Mucosa of gallbladder (tissue), 1 donor: ENCODE measurements at places on chromosomes 2 and 18. TPM values are rescaled to one million over a fixed set of nuclear protein-coding genes. Genes with fewer than 3 reads are reported as not detected.
A peak's percentile ranks its signal among the peaks of the same experiment; 100 is the strongest.

DNA sequence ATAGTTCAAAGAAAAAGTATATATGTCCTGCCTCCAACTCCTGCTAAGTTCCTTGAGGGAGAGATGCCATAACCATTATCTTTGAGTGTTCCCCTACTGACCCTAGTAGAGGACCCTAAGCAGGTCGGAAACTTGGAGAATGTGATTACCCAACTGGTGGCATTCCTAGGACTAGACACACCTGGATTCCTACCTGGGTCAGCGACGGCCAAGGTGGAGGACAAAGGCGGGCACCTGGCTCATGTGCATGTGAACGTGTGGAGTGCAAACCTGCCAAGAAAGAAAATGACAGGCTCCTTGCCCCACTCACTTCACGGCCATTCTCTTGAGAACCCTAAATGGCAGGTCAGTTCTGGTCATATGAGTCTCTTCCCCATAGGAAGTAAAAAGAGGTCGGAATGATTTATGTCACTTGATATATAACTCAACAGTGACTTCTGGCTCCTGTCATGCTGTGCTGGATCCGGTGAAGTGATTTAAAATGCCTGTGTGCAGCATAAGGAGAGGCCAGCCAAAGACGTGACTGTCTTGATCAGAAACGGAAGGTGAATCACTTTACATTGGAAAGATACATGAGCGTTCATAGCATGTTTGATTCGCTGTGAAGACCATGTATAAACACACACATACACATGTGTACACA lies 371.6 kb downstream of the EIPR1 start:
- no peak for DNase-seq

- no peak for DNase-seq
Measured at GRCh38 chr2:224284134-224284946, 117.6 kb downstream of the FAM124B start.

DNA sequence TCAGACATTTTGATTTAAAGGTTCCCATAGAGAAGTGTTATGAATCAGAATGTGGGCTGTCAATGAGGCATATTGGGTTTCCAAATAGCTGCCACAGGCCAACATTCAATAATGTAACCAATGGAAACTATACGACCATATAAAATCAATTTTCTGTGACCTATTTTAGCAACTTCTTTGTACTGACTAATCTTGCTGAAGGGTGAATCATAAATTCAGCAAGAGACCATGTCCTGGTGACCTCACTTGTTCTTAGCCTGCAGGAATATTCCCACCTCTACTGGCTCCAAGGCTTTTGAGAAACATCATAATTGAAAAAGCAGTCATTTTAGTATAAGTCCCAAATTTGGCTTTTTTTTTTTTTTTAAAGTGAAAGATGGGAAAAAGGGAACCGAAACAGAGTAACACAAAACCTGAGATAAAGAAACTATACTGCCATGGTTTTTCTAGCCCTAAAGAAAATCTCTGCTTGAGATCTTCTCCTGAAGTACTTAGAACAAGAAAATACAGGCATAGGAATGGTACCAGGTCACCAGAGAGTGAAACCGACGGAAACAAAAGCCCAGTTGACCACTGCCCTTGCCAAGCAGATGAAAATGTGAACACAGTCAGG lies 32.1 kb downstream of the PLEKHM3 start:
- DNase-seq: no peak

GRCh38 chr2:42052702-42053481 lies 5.1 kb downstream of the PKDCC start:
- peak; percentile 53 for DNase-seq

DNA sequence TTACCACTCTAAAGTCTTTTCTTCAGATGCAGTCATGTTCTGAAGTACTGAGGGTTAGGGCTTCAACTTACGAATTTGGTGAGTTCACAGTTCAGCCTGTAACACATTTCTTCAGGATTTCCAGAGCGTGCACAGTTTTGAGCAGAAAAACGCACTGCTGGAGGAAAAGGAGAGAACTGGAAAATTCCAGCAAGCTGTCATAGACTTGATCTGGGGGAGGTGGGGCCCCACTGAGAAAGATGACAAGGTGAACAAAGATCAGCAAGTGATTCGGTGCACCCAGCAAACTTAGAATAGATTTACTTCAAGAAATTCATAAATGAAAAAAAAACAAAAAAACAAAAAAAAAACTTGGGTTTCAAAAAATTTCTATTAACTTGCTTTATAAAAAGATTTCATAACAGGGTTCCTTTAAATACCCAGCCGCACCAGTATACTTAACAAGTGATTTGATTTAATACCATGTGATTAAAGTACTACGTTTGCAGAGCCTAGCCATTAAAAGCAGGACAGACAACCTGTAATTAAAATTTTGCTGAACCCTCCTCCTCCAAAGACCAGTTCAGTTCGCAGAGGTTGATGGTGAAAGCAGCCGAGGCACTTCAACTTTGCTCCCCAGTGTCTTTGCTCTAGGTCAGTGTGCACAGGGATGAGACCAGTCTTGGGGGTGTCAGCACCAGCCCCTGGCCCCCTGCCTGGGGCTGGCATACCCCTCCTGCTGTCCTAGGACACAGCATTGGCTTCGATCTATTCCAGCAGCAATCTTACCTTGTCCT lies 30.5 kb downstream of the CTIF start:
- no peak for DNase-seq

DNA sequence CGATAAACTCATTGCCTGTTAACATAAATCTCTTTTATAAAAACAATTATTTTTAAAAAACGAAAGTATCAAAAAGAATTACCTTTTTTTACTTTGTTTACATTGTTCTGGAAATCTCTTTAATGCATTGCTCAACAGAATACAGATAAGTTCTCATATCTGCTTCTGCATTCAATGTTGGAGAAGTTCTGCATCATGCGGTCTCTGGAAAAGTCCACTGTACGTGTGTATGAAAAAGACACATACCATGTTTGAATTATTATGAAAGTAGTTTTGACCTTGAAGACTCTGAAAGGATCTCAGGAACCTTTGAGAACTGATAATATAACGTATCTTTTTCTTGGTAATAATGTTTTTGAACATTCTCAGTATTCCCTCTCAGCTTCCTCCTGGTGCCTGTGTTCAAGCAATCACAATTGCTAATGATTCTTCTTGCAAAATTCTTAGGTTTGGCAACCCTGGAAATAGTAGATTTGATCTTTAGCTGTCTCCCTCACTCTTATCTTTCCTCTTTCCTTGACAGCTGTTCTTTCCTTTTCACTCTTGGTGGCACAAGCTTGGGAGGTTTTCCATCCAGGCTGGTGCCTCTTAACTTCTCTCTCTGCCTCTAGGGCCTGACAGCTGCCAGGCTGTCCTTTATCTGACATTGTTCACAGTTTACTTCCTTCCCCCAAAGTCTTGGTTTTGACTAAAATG lies 12.4 kb upstream of the IL1R1 start:
- DNase-seq: no peak

GRCh38 chr2:5592916-5593315 lies 99.3 kb upstream of the SOX11 start:
- no peak for DNase-seq

- no peak for DNase-seq
Measured at GRCh38 chr2:195251214-195251613, 405.8 kb upstream of the SLC39A10 start.

- DNase-seq: no peak
Measured at GRCh38 chr2:69203166-69203985, 183.7 kb downstream of the GFPT1 start.

DNA sequence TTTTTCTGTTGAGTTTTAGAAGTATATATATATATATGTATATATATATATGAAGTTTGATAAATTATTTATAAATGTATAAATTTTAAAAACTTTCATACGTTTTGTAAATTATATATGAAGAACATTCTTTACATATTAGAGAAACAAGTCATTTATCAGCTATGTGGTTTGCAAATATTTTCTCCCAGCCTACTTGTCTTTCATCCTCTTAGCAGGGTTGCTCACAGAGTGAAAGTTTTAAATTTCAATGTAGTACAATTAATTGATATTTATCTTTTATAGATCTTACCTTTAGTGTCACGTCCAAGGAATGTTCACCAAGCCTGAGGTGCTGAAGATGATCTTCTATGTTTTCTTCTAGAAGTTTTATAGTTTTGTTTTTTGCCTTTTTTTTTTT lies 78.3 kb upstream of the HS6ST1 start:
- no peak for DNase-seq

DNA sequence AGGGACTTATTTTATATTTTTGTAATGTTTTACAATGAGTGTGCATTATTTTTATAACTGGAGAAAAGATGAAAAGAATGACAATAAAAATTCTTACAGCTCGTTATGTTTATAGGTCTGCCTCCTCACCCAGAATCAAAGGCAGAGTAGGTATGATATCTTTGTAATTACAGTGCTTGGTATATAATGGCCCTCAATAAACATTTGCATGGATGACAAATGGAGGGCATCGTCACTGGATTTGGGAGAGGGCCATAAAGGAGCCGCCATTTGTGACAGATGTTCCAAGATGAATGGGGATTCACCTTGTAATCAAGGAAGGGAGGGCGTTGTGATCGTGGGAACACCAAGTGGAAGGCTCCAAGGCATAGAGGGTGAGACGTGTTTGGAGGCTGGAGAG lies 22.6 kb upstream of the GIGYF2 start:
- DNase-seq: no peak

DNA sequence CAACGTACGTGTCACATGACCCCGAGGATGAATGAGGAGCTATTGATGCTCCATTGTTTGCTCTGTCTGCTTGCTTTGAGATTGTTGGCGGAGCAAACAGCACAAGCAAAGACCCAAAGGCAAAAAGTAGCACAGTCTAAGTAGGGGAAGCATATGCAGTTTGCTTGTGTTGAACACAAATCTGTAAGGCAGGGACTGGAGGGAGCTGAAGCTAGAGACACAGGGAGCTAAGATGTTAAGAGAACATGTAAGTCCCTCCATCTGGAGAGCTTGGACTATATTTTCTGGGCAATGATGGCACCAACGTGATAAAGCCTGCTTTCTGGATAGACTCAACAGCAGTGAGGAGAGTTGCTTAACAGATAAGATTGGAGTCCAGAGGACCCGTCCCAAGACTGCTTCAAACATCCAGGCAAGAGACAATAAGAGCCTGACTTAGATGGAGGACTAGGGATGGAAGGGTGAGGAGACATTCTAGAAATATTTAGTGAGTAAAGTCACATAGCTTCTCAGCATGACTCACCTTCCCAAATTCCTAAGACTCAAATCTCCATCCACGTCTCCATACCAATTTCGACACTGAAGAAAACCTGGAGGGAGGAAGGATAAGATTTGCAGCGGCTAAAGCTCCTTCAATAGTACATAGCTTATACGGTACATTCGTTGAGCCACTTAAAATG lies 88.1 kb upstream of the KLF7 start:
- no peak for DNase-seq

DNA sequence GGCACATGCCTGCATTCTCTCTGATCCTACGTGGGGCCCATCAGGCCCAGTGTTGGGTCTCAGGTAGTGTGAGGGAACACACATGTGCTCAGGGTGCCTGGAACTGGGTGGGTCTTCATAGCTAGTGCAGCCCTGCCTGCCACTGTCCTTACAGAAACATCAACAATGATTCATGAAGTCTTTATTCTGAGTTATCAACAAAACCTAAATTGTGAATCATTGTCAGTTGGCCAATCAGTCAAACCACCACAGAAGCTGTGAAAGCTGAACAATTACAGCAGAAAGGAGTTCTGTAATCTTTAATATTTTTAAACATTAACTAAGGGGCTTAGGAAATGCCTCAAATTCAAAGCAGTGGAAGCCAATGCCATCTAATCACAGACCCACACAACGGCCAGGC lies 82.8 kb upstream of the ZNF521 start:
- no peak for DNase-seq

DNA sequence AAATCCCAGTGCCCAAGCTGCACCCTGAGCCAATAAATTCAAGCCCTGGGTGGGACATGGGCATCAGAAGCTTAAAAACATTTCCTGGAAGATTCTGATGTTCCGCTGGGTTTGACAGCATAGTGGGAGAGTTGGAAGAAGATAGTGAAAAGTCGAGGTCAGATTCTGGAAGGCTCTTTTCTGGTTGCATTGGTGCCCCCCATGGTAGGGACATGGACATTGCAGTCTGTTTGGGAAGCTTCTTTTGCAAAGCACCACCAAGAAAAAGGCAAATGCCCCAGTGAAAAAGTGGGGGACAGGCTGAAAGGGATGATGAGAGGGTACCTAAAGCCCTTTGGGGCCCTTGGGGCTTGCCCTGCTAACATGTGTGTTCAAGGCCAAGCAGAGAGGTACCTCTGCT lies 21.0 kb downstream of the MERTK start:
- no peak for DNase-seq

Gene MROH2A
- total RNA-seq: 1.2 TPM

Gene CAVIN2
- total RNA-seq: 138 TPM

Gene HOXD8
- total RNA-seq: 1.7 TPM

Gene B3GNT7
- 281 TPM for total RNA-seq

Gene PCARE
- not detected for total RNA-seq

Gene CCDC85A
- total RNA-seq: 1.8 TPM

Gene RNPEPL1
- total RNA-seq: 91.8 TPM

Gene EPC2
- 30.8 TPM for total RNA-seq

Gene FTCDNL1
- 3.1 TPM for total RNA-seq
